ENCODE measurements at places on chromosomes 6 and 20. TPM values are rescaled to one million over a fixed set of nuclear protein-coding genes. Genes with fewer than 3 reads are reported as not detected.

GRCh38 chr20:38199501-38200390 is 34.7 kb upstream of the TGM2 start:
- no peaks in the 10 kb centered on the region for H3K36me3 ChIP-seq
- H3K27ac ChIP-seq: no peak overlapping the region
- no peak overlapping the region for H3K4me3 ChIP-seq
- peaks cover 12% of the 10 kb centered on the region for H3K4me1 ChIP-seq

DNA sequence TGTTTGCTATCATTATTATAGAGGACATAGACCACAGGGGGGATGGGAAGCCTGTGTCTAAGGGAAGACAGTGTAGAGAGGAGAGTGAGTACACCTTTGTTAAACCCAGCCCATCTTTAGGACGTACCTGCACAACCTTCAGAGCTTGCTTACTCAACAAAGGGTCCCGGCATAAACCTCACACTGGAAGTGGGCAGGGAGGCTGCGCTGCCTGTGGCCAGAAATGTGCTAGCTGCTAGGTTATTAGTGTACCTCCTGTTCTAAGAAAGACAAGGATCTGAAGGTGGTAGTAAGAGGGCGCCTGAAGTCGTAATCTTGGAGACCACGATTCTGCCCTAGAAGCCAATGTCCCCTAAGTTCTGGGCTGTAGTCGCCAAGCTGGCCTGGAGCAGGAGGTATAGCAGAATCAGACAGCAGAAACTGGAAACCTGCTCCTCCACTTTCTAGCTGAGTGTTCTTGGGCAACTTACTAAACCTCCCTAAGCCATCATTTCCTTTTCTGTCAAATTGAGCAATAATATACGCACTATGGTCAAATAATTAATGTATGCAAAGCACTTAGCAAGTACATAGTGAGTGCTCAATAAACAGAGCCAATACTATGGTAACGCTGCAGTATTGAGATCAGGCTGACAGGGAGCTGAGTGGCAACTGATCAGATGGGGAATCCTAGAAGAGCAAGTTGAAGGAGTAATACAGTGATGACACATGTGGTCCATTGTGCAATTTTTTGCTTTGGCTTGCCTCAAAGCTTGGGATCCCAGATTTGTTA is 16.8 kb upstream of the AKIRIN2 start:
- H3K27me3 ChIP-seq: no peaks in the 10 kb centered on the region
- H3K27ac ChIP-seq: no peak overlapping the region
- H3K36me3 ChIP-seq: no peaks in the 10 kb centered on the region
- H3K4me3 ChIP-seq: no peak overlapping the region

DNA sequence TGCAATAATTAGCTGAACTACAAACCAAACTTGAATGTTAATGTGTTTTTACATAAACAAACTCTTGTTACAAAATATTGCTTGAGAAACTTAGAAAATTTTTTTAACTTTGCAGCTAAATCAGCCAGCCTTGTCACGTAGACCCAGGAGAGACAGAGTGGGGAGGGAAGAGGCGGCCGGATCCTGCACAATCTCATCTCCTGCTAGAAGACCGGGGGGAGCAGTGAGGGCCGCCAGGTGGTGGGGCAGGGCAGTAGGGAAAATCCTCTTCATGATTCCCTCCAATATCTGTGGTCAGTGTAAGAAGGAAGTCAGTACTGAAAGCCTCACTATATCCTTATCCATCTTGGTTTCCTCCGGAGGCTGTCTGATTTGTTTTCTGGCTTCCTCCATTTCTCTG is 193.3 kb downstream of the PACRG start:
- no peak overlapping the region for H3K27ac ChIP-seq
- no peak for DNase-seq
- H3K4me3 ChIP-seq: no peak overlapping the region
- H3K27me3 ChIP-seq: no peaks in the 10 kb centered on the region
- peaks cover 17% of the 10 kb centered on the region for H3K36me3 ChIP-seq

NHLRC1 gene
- total RNA-seq: 1.2 TPM

ADTRP gene
- 0.98 TPM for total RNA-seq

RNF146 gene
- total RNA-seq: 27.3 TPM

PI16 gene
- 0.17 TPM for total RNA-seq

EYS gene
- total RNA-seq: 0.18 TPM

RAET1E gene
- total RNA-seq: not detected
